Omental fat pad (tissue), 4 donors: ENCODE measurements at places on chromosomes 5 and 9.

- no peak for DNase-seq
Measured at GRCh38 chr5:121027636-121028035, 563.5 kb downstream of the PRR16 start.

- DNase-seq: no peak
Measured at GRCh38 chr5:78661691-78662090, 13.1 kb upstream of the LHFPL2 start.

GRCh38 chr9:105242557-105242956, 1.9 kb upstream of the SLC44A1 start:
- no peak for DNase-seq

DNA sequence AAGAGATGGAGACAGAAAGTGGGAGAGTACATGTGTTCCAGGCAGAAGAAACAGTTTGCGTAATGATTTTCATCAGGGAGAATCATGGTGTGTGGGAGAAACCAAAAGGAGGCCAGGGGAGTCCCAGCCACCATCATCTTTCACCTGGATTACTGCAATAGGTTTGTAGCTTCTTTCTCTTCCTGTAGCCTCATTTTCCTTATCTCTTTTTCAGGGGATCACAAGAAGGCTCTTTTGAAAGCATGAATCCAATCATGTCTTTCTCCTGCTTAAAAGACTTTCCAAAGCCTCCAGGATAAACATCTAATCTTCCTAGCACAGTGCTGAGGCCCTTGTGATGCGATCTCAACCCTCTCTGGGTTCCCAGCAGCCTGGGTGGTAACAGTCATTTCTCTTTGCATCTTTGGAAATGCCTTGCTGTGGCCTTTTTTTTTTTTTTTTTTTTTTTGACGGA, 10.3 kb upstream of the GPBP1 start:
- DNase-seq: no peak

DNA sequence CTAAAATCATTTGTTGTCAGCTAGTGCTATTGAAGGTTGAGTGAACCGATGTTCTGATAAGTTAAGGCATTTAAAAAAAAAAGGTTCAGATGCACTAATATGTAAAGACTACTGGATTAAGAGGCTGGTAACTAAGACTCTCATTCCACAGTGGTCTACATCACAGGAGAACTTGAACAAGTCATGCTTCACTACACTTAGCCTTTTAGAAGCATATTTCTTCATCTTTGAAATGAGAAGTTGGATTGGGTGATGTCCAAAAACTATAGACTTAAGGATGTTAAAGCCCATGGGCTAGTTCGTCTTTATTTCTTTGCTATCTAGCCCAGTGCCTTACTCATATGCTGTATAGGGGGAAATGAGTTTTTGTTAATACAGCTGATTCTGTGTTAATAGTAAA, 107.2 kb downstream of the NDUFS4 start:
- no peak for DNase-seq

DNA sequence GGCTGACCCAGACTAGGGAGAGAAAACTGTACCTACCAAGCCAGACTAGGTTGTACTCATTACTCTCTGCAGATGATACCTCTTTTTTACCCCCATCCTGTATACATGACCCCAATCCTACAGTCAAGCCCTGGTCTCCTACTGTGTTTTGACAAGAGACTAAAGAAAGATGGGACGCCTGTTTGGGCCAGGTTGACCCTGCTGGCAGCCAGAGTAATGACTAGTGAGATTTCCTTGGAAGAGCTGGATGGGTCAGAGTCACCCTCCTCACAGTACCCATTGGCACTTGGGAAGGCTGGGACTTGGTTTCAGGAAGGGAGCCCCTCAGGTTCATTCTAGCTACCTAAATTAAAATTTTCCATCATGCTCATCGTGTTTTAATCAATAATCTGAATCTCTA, 89.7 kb upstream of the NR4A3 start:
- DNase-seq: no peak

DNA sequence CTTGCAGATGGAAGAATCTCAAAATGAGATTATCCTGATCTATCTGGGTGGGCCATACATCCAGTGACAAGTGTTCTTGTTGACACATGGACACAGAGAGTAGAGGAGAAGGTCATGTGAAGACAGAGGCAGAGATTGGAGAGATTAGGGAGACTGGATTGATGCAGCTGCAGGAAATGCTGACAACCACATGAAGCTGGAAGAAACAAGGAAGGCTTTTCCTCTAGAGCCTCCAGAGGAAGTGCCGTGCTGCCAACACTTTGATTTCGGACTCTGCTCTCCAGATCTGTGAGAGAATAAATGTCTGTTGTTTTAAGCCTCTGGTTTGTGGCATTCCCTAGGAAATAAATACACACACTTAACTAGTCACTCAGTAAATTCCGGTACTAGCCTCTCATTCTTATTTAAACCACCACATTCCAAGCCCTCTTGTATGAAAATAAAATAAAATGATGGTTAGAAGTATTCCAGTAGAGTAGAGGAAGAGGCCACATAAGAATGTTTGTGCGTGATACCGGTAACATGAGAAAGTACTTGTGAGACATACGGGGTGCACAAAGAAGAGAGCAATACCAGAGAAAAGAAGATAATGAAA, 110.9 kb upstream of the DMAC1 start:
- no peak for DNase-seq

GRCh38 chr5:133467335-133467779, 145.0 kb downstream of the FSTL4 start:
- DNase-seq: no peak

DNA sequence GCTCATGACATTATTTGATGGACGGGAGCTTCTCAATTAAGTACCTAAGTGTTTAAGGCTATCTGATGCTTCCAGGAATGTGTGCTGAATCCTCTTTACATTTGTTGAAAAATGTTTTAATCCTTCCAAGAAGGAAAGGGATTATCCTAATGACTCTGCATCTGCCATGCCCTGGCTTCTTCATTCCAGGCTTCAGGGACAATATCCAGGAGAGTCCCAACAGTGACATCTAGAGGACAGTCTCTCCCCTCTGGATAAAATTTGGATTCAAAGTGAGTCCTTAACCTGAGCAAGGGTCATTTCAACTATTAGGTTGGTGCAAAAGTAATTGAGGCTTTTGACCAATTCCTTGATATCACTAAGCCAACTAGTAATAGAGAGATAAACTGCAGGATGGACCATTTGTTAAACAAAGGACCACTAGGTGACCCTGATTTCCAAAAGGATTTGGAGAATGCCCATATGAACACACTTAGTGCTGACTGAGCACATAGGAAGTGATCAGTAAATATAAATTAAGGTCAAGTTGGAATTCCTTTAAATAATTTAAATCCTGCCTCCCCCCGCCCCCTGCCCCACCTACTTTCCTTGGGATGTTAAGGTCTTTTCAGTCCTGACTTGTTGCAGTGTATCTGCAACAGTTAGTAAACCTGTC, 19.1 kb downstream of the TNFSF8 start:
- no peak for DNase-seq

DNA sequence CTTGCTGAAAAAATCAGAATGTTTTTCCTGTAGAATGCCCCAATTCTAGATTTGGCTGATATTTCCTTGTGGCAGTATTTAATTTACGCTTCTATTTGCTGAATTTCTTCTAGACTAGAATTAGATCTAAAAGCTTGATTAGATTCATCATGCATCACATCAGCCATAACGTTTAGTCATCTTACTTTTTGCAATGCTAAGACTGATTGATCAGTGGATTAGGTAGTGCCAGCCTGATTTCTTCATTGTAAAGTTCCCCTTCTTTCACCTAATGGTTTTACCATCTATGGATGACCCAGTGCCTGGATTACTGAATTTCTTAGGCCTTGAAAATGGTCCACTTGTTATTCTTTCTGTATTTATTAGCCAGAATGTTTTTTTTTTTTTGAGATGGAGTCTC, 83.9 kb downstream of the PBX3 start:
- DNase-seq: no peak

- DNase-seq: peak; percentile 71
Measured at GRCh38 chr5:132263548-132264261, 6.2 kb downstream of the PDLIM4 start.

- no peak for DNase-seq
Measured at GRCh38 chr5:80962630-80963520, 2.7 kb downstream of the RASGRF2 start.

- no peak for DNase-seq
Measured at GRCh38 chr9:35748858-35749514, at the start of the genes GBA2 and RGP1. Gene GBA2, minus strand, starts transcription at chr9:35749228. Its CDS starts 524 bp downstream, at chr9:35748704. Gene RGP1, plus strand, starts transcription at chr9:35749287. Its CDS starts 469 bp downstream, at chr9:35749756.

DNA sequence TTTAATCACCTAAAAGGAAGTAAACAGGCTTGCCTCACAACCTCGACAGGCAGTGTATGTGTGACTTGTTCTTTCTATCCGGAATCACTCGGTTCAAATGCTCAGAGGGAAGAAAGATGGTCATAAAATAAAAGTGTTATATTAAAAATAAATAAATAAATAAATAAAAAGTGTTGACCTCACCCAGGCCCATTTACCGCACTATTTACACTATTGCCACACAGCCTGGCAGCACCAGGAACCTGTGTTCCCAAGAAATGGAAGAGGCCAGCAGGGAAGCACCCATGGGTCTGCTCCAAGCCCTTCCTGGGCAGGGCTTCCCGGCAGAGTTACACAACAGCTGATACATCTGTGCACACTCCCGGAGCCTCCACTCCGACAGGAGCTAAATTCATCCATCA, 127.9 kb downstream of the EFNA5 start:
- DNase-seq: peak; percentile 48

DNA sequence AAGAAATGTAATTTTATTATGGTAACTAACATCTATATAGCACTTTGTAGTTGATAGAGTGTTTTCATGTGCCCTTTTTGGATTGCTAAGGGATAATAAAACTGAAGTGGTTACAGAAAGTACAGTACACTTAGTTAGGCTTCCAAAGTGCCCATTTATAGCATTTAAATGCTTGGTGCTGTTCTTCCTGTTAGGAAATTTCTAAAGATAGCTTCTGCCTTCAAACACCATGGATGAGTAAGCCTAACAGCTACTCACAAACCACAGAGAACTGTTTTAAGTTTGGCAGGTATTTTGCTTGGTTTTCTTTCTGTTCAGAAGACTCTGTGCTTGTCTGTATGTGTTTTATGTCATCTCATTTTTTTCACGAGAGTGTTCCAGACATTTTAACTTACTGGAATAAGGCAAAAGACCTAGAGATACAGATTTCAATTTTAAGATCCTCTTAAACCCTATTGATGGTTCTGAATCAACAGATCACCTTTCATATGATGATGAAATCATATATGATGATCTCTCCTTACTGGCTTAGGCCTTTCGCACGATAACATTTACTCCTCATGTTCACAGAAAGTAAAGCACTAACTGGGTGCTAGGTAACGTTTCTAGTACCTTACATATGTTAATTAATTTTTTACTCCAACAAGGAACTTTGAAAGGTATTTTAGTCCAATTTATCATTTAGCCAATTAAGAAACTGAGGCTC, 4.4 kb downstream of the RIMOC1 start:
- no peak for DNase-seq

DNA sequence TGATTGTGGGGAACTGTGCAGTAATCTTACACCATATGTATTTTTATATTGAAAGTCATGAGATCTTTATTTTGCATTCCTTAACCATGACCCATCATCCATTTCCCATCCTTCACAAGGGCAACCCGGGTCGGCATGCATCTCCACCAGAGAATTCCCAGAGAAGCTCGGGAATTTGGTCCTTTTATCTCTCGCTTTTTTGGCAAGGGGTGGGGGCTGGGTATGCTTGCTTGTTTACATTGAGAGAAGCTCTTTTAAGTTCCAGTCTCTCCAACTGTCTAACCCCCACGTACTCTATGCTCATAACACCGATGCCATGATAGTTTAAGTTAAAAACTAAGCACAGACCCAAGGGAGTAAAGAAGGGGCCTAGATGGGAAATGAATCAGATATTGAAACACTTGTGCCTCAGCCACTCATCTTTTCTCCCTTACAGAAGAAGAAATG, 109.9 kb upstream of the NFIB start:
- DNase-seq: no peak

DNA sequence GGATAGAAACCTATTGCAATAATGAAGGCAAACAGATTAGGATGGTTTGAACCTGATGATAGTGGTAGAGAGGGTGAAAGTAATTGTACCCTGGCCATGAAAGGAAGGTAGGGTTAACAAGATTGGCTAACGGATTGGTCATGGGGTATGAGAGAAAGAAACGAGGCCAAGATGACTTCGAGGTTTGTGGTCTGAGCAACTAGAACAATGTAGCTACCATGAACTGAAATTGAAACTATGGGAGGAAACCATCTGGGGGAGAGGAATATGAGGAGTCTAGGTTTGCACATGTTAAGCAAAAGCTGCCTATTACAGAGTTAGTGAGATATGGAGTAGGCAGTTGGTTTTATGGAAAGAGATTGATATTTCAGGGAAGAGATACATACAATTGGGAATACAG, 406.0 kb downstream of the PRELID2 start:
- no peak for DNase-seq

DNA sequence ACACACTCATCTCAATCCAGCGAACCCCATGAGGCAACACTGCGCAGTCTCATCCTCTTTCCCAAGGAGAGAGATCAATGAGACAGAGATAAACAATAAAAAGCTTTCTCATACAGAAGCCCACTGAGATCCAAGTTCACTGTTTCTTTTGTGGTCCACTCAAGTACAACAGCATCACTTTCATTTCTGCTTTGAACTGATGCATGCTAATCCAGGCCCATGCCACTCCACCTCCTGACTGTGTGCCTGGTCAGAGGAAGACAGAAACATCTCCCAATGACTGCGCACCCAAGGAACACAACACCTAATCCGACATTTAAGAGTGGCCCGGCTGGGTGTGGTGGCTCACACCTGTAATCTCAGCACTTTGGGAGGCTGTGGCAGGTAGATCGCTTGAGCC, 104.0 kb downstream of the SERINC5 start:
- no peak for DNase-seq

DNA sequence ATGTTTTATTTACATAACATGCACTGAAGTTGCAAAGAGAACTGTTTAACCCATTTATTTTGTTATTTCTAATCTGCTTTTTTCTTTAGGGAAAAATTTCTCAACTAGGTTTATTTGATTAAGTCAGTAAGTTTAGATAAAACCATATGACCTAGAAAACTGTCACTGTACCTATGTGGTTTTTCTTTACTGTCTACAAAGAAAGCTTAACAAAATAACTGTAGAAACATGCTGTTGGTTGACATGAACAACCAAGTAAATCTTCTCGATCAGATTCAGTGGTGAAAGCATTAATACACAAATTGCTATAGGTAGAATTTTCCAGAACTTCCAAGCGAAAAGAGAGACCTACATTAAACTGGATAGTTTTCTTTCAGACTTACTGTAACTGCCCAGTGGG, 137.4 kb downstream of the PCSK5 start:
- DNase-seq: no peak

- no peak for DNase-seq
Measured at GRCh38 chr9:106922026-106922425, 59.1 kb downstream of the ZNF462 start.

DNA sequence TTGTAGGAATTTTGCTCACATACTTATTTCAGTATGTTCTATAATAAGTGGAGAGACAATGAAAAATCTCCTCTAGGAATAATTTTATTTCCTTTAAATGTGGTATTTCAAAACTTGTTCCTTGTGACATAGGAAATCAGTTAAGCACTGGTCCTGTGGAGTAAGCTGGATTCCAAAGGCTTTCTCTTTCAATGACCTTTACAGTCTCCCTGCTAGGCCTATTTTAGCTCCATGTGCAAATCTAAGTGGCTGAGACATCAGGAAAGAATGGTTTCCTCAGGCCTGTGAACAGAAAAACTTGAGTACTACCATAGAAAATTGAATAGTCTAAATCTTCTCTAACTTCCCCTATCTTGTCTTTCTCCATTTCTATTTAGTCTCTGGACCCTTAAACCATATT, 514.2 kb upstream of the TLE4 start:
- DNase-seq: no peak

- no peak for DNase-seq
Measured at GRCh38 chr5:75951716-75952115, 131.5 kb upstream of the SV2C start.
